GM23248 (cell line): ENCODE measurements at places on chromosomes 4 and X. TPM values are rescaled to one million over a fixed set of nuclear protein-coding genes. Genes with fewer than 3 reads are reported as not detected.
A peak's percentile ranks its signal among the peaks of the same experiment; 100 is the strongest.

GRCh38 chr4:24741910-24742309, 53.5 kb upstream of the SOD3 start:
- peak; percentile 16 for DNase-seq

HEPH gene
- total RNA-seq, result 28.2 and 42.4 TPM in 2 replicates

DNA sequence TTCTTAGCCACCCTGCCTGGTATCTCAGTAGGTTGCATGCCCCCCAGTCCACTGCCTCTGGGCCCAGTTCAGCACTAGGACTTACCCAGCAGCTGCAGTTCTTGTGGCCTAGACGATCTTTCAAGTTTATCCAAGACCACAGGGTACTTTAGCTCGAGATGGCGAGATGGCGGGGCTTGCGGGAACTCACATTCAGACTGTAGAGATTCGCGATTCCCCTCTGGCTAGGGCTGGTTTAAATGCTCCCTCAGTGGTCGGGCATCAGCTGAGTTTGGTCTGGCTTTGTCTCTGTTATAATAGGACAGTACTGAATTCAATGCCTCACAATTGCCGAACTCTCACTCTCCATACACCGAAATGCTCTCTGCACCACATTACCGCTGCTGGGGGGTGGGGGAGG, 18.4 kb upstream of the RFC1 start:
- DNase-seq, result no peak

EFHC2 gene
- total RNA-seq, result not detected in 2 replicates

DNA sequence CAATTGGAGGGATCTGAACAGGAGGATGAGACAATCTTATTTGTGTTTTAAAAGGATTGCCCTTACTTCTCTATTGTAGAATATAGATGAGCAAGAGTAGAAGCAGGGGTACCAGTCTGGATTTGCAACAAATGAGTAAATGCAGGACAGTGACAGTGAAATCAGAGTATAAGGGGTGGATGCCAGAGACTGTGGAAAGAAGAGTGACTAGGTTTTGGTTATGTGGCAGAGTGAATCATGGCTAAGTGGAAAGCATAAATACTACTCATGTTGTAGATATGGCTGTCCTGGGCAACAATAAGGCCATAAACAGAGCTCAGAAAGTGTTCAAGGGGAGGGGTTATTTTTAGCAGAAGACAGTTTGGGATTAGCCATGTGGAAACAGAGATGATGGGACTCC, 6.0 kb upstream of the VSIG4 start:
- DNase-seq, result peak; percentile 18

NAP1L2 gene
- not detected in 2 replicates for total RNA-seq

TLR3 gene
- 0.38 and 0.54 TPM in 2 replicates for total RNA-seq

DNA sequence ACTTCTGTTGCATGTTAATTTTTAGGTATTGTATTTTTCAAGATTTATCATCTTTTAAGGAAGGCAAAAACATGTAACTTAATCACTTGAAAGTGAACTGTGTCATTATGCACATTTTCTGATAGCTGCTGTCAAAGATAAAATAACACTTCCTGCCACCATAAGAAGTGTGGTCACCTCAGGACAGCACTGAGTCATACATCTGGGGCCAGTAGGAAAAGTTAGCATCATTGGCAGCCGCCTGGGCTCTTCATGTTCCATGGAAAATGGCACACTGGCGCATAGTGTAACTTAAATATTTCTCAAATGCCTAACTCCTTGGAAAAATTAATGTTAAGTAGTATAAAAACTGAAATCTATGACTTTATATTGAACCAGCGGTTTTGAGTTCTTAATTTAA, 24.2 kb downstream of the CNKSR2 start:
- DNase-seq, result peak; percentile 7

- DNase-seq, result peak; percentile 57
These were observed 178.8 kb downstream of the SNCA start for GRCh38 chr4:89657931-89658700.

- no peak for DNase-seq
These were observed 42.0 kb upstream of the UGDH start for GRCh38 chr4:39569209-39569608.

DNA sequence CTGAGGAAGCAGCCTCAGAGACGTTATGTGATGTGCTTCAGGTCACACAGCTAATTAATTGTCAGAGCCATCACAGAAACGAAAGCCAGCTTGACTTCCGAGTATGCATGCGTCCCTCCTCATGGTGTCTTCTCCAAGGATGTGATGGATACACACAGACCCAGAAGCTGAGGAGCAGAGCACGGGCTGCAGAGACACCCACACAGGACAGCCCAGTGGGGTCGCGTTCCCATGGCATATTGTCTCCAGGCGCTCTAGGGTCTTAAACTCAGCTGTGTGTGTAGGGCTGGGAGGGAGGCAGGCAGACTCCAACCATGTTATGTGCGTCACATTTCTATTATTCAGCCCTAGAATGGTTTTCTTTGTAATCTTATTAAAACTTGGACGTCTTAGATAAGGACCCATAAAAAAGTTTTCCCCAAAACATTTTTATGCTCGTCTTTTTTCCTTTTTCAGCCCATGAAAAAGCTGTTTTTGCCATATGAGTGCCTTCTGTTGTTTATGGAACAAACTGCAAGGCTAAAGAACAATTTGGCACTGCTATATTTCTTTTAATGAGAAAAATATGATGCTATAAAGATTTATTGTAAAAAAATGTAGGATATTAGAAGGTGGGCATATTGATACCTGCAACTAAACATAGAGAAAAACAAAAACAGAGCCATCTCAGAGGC, 48.5 kb downstream of the TENM3 start:
- DNase-seq, result no peak

EPHA5 gene
- total RNA-seq, result not detected in 2 replicates

RBMXL3 gene
- total RNA-seq, result not detected in 2 replicates
